Activated CD4-positive, alpha-beta memory T cell treated with anti-CD3 and anti-CD28 coated beads, Interleukin-2, amount 10 ng/mL, durations not matched to agents 7 days and 5 days (primary cell): ENCODE measurements at places on chromosomes 13 and 19.

DNA sequence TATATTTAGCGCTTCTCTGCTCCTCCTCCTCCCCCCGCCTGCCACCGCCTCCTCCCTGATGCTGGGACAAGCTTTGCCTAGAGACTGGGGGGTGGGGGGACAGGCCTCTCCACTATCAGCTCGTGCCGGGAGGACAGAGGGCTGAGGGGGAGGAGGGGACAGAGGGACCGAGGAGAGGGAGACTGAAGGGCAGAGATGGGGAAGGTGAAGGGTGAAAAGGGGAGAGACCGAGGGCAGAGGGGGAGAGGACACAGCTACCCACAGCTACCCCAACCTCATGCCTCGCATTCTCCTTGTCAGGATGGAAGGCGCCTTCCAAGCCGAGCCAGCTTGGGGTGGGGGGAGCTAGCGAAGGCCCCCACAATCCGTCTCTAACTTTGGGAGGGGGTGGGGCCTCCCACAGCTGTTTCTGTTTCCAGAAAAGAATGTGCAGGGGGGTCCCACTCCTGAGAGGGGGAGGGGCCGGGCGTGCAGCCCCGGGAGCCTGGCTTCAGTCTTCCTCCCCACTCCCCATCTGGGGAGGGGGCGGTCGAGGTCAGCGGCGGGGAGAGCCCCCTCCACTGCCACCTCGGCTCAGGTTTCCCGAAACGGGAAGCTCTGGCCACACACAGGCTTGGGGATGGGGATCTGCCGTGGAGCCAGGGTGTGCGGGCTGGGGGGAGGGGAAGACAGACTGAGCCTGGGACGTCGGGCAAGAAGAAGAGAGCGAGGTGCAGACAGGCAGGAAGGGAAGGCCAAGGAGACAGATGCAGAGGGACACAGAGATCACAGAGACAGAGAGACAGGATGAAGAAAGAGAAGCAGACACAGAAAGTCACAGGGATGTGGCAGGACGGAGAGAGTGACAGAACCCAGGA lies 1.6 kb downstream of the DACT3 start:
- no peak for DNase-seq

- DNase-seq: no peak
Measured at GRCh38 chr13:46288570-46289259, 77.0 kb downstream of the LRRC63 start.

- no peak for DNase-seq
Measured at GRCh38 chr13:100620792-100621191, 32.2 kb upstream of the GGACT start.

DNA sequence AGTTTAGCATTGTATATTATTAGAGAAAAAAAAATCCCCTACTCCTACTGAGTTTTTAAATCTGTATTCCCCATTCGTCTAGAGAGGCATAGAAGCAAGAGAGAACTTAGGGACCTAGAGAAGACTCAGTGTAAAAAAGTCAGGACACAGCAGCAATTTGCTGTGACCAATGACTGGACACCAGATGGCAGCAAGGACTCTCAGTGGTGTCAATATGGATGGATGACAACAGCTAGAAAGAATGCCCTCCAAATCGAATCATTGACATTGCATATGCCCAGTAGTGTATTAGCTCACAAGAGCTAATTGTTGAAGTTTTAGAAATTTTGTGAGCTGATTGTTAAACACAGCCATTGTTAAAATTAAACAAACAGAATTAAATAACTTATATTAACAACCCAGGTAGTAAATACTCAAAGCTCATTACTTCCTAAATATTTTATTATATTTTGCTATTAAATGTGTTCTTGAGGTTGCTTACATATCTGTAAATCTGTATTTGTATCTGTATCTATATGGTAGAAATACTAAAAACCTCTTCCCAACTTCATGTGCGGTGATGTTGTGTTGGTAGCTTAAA lies 43.9 kb downstream of the SIAH3 start:
- DNase-seq: peak; percentile 32

- no peak for DNase-seq
Measured at GRCh38 chr13:22469452-22469851, 711.3 kb upstream of the SGCG start.

- DNase-seq: no peak
Measured at GRCh38 chr19:51331716-51332115, 10.2 kb downstream of the VSIG10L start.
